Activated T-helper 1 cell treated with anti-CD3 and anti-CD28 coated beads, Interleukin-2, amount 50 U/mL, for 16 hours (primary cell): ENCODE measurements at places on chromosomes 11 and 22.

GRCh38 chr11:76640501-76640900 is 30.0 kb downstream of the LRRC32 start:
- DNase-seq = no peak

DNA sequence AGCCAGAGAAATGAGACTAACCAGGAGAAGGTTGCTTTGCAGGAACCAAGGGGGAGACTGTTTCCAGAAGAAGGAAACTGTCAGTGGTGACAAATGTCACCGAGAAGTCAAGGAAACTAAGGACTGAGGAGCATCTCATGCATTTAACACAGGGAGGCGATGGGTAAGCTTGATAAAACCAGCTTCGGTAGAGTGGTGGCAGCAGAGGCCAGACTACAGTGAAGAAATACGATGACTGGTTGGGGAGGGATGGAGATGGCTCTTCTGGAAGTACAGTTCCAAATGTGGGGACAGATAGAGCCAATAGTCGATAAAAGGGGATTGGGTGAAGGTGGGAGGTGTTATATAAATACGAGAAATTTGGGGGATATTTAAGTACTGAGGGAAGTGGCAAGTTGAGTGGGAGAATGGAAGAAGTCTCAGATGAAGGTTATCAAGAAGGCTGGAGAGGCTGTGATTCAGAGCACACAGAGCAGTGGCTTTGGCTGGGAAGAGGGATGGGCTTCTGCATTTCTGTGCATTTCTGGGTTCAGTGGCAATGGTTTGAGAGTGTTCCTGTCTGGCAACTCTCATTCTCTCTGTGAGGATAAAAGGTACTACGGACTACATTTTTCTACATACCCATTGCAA is 29.2 kb downstream of the SC5D start:
- no peak for DNase-seq

GRCh38 chr11:60367009-60367408 is 11.3 kb upstream of the MS4A7 start:
- DNase-seq = no peak

DNA sequence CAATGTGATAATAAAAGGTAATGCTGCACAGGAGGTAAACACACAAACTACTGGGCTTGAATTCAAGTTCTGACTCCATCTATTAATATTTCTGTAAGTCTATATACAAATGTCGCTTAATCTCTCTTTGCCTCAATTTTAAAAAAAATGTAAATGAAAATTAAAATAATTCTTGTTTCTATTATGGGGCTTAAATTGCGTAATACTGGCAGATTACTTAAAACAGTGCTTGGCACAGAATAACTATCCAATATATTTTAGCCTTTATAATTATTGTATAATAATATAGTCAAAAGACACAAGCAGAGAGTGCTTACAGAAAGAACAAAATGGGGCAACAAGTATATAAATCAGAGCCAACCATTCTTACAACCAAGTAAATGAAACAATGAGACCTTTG is 489.1 kb downstream of the CNTN5 start:
- DNase-seq = no peak

- DNase-seq = no peak
Observed at GRCh38 chr11:81032906-81033305, 1592.1 kb upstream of the TENM4 start.

DNA sequence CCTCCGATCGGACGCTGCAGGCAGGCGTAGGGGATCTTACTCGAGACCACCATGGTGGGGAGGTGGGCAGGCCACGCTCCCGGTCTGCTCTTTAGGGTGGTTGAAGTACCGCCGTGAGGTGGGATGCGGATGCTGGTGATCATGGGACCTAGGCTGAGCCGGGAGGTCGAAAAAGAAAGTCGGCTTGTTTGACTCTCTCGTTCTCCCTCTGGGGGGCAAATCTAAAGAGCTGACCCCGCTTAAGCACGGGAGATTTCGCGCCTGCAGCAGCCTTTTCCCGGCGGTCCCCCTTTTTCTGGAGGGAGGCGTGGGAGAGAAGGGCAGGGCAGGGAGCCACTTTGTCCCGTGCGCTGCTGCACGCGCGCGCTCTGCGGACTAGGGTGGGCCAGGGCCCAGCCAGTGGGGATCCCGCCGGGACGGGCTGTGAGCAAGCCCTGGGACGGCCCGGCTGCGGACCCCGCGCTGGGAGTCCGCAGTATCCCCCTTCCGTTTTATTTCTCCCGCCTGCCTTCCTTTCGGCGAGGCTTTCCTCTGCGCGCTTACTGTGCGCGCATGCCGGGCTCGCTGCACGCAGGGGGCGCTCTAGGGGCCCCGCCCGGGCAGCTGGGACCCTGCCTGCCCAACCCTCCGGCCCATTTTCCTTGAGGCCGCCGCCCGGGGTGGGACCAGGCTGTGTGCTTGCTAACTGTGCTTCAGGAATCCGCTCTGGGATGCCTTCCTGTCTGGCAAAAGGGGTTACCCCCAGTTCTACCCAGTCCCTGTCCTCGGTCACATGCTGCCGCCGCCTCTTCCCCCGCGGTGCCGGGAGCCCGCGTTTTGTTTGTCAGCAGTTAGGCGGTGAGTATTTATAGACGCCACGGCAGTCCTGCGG is 81.0 kb downstream of the PRR5L start:
- no peak for DNase-seq

DNA sequence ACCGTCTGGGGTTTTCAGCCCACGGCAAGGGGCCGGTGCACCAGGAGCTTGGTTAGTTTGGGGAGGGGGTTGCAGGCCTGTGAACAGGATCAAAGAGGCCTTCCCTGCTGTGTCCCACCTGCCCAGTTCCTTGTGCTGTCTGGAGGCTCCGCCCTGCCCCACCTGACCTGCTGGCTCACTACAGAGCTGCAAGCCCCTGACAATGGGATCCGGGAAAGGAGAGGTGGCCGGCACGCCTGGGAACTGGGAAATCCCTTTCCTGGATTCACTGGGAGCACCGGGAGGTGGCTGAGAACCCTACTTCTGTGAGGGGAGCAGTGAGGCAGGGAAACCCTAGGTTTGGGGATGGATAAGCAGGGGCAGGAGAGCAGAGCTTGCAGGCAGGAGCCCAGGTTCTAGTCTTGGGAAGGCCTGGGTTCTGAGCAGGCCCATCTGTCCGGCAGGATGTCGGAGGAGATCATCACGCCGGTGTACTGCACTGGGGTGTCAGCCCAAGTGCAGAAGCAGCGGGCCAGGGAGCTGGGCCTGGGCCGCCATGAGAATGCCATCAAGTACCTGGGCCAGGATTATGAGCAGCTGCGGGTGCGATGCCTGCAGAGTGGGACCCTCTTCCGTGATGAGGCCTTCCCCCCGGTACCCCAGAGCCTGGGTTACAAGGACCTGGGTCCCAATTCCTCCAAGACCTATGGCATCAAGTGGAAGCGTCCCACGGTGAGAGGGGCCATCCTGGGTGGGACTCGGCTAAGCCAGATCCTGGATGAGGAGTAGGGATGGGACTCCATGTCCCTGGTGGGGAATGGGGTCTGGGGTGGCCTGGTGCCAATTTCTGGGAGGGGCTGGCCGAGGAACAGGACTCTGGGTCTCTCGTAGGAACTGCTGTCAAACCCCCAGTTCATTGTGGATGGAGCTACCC is 786 bp downstream of the CAPN1 start:
- DNase-seq = no peak

- no peak for DNase-seq
Observed at GRCh38 chr11:82191695-82192094, 542.0 kb downstream of the FAM181B start.

DNA sequence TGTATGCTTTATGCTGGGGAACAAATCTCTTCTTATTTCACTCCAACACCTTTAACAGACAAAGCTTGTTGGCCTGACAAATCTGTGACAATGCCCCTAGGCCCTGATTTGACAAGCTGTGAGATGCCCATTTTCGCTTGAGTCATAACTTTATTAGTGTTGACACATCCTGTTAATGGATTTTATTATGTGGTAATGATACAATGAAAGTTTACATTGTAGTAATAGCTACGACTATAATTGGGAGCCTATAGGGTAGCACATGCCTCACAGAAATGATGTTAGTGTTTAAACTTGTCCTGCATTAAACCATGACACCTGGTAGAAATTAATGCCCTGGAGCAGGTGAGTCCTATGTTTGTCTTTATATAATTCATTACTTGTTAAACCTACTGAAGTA is 3.3 kb upstream of the MMP10 start:
- DNase-seq = no peak

DNA sequence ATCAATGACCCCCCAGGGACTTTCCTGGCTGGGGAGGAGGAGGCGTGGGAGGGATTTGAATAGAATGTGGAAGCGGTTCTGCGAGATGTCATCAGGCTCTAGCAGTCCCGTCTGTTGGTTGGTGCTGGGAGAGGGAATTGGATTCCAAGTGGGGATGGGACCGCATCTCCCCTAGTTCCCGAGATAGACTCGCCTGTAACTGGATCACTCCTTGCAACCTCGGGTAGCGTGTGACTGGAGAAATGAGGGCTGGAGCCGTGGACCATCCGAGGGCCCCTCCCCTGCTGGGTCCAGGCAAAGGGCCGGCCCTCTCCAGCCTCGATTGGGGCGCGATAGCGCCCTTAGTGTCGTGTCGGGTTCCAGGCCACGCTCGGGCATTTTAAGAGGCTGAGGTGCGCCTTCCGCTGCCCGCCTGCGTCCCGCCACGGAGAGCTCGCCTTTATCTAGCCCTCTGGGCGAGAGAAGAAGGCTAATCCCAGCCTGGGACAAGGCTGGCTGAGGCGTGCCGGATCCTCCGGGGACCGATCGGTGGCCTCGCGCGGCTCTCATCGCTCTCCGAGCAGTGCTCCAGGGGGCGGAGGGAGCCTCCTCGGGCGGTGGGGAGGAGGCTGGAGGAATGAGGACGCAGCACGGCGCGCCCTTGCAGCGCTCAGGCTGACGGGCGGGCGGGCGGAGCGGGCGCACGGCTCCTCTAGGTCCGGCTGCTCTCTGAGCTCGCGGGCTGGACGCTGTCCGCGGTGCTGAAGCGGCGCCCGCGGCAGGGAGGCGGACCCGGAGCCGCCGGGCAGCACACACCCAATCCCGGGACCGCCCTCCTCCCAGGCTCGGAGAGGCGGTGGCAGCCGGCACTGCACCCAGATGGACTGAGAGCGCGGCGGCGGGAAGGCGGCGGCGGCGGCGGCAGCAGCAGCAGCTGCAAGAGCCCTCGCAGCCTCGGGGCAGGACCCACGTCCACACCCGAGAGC is 107.8 kb downstream of the OSBP2 start:
- peak; percentile 36 for DNase-seq

- DNase-seq = no peak
Observed at GRCh38 chr22:22815397-22816170, 72.0 kb upstream of the IGLL5 start.

DNA sequence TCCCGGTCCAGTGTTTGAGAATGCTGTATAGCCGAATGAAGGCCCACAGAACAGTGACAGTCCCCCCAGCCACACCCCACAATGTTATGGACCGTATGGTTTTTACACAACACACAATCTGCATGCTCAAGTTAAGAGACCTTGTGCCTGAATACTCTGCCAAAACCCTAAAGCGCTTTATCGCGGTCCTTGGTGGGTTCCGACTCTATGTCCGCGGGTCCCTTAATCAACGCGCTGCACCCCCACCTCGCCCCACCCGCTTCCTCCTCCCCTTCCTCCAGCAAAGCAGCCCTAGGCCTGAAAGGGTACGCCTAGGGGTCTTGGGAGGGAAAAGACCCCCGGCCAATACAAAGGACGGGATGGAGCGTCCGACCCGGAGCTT is 442 bp downstream of the COPB1 start:
- DNase-seq = peak; percentile 12

GRCh38 chr11:110287537-110287936 is 8.9 kb downstream of the RDX start:
- no peak for DNase-seq

- no peak for DNase-seq
Observed at GRCh38 chr11:1503708-1504104, 17.1 kb upstream of the MOB2 start.

DNA sequence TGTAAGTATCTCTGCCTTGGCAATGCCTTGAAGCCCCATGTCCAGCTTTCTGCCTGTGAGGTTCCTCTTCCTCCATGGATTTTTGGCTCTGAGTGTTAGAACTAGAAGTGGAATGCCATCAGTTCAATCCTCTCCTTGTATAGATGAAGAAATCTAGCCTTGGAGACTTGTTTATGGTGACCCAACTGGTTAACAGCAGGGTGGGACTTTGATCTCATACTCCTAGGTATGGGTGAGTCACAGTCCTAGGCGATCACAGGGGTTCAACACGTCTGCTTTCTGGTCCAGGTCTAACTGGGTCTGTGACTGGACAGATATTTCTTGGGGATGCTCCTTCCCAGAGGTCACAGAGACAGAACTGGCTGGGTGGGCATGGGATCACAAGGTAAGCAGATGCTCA is 9.2 kb upstream of the MTFP1 start:
- no peak for DNase-seq

DNA sequence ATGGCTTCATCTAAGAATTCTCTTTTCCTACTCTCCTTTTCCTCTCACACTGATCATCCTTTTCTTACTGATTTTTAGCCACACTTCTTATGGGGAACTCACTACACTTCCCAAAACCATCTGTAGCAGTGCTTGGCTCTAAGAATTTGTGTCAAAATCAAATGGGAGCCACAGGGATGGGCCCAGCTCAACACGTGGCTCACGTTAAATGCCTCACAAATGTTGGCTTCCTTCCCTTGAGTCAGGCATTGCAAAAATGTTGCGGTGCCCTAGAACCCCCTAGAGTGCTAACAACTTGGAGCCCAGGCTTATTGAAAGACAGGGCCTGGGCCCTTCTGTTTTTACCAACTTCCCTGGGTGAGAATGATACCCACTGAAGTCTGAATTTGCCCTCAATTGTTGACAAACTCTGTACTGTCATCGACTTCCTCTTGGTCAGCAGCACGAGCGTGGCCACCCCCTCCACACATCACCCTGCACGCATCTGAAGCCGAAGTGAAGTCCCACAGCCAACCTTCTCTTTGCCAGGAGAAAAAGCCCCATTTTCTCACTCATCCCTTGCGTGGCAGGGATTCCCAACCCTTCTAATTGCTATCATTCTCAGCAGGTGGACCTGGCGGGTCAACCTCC is 69.7 kb downstream of the ELFN2 start:
- DNase-seq = no peak

- no peak for DNase-seq
Observed at GRCh38 chr11:88173956-88174355, 1.3 kb downstream of the RAB38 start.

DNA sequence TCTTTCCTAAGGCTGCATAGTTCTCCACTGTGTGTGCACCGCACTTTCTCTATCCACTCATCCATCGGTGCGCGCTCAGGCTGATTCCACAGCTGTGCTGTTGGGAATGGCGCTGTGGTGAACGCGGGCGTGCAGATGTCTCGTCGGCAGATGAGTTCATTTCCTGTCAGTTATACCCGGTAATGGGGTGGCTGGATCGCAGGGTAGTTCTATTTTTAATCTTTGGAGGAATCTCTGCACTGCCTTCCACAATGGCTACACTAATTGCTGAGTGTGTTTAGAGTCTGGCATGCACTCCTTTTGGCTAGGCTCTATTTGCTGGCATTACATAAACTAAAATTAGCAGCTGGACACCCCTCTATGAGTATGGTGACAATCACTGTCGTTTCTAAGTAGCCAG is 27.9 kb upstream of the KRTAP5-7 start:
- no peak for DNase-seq
